ENCODE measurements at places on chromosomes 5 and 9. TPM values are rescaled to one million over a fixed set of nuclear protein-coding genes. Genes with fewer than 3 reads are reported as not detected.

DNA sequence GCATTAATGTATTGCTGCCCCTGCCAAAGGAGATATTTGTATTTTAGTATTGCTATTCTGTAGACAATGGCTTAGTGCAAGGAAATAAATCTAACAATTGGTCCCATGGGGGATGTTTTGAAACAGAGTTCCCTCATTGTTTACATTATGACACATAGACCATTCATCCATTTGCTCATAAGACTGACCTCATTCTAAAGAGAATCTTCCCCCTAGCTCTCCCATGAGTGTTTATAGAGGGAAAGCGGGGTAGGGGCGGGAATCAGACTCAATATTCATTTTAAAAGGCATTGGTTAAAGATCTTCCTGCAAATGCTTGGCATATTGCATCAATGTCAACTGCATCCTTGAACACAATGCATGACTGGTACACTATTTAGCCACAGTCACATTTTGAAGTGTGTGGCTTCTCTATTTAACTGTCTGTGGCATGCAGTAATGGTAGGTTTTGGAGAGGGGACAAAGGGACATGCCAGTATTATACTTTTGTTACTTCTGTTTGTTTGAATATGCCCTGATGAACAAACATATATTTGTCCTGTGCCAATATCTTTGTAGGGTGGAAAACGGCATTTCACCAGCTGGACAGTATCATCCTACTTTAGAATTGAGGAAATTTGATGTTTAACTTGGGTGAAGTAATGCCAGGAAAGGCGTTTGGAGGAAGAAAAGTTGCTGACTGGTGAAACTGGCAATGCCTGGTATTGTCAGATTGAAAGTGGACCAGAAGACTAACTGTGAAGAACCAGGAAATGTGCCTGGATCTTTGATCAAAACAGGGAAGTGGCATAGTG lies 84.1 kb upstream of the MEGF10 start:
- H3K4me1 ChIP-seq, result no peaks in the 10 kb centered on the region
- no peak overlapping the region for H3K27ac ChIP-seq
- no peak for DNase-seq
- H3K4me3 ChIP-seq, result no peak overlapping the region

DNA sequence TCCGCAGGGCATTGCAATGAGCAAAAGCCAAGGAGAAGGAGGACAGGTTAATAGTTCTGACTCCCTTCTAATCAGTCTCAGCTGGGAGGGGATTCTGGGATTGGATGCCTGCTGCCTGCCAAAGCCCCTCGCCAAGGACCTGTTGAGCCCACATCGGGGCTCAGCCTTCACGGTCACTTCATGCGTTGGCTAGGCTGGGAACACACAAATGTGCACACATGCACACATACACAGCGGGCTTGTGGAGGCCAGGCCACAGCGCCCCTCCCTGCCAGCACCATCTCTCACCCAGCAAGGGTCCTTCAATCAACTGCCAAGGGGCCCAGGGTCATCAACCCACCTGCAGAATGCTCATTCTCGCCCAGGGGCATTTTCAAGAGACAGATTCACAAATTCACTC lies 113.9 kb downstream of the C5orf15 start:
- H3K27ac ChIP-seq, result no peak overlapping the region
- H3K4me3 ChIP-seq, result no peak overlapping the region
- no peak for DNase-seq
- H3K4me1 ChIP-seq, result no peaks in the 10 kb centered on the region

Gene GRM6
- total RNA-seq, result not detected

DNA sequence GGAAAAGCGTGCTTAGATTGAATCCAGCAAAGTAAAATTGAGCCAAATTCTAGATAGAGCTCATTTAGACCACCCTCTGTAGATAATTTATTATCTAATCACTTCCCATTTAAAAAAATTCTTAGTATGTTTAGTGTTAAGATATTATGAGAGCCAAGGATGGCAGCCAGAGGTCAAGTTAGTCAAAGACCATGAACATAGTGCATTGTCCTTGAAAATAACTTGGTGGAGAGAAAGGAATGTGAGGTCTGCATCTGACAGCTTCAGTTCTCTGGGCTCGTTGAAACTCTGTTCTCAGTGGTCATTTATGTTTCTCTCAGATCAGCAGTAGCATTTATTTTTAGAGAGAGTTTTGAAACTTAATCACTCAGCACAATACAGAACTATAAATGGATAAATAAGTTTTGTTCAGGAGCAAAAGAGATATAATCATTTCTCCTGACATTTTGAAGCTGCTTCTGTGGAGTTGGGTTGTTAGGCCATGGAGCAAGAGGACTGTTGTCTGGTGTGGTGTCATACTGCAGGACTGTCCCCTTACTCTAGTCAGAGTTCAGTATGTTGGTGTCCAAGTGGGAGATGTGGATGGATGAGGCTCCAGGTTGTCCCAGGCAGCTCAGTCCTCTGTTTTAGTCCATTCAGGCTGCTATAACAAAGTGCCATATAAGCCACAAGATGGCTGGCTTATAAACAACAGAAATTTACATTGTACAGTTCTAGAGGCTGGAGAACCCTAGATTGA lies 337.7 kb downstream of the FBXL7 start:
- H3K27ac ChIP-seq, result no peak overlapping the region
- H3K36me3 ChIP-seq, result no peaks in the 10 kb centered on the region
- DNase-seq, result no peak
- no peaks in the 10 kb centered on the region for H3K4me1 ChIP-seq

- DNase-seq, result no peak
- no peaks in the 10 kb centered on the region for H3K27me3 ChIP-seq
- H3K27ac ChIP-seq, result no peak overlapping the region
- H3K36me3 ChIP-seq, result no peaks in the 10 kb centered on the region
- no peaks in the 10 kb centered on the region for H3K4me1 ChIP-seq
These were observed 63.5 kb downstream of the MEF2C start for GRCh38 chr5:88819301-88819999.

GRCh38 chr5:38874948-38875456 lies 29.2 kb downstream of the OSMR start:
- H3K27me3 ChIP-seq, result no peaks in the 10 kb centered on the region
- no peak overlapping the region for H3K4me3 ChIP-seq
- no peak for DNase-seq
- no peak overlapping the region for H3K27ac ChIP-seq

- H3K4me1 ChIP-seq, result no peaks in the 10 kb centered on the region
- DNase-seq, result no peak
- H3K27me3 ChIP-seq, result no peaks in the 10 kb centered on the region
- H3K27ac ChIP-seq, result no peak overlapping the region
These were observed 62.7 kb downstream of the EPB41L4A start for GRCh38 chr5:112356178-112356956.

- H3K27me3 ChIP-seq, result peaks cover 6% of the 10 kb centered on the region
- H3K36me3 ChIP-seq, result no peaks in the 10 kb centered on the region
- no peak overlapping the region for H3K27ac ChIP-seq
- no peak overlapping the region for H3K4me3 ChIP-seq
- no peak for DNase-seq
These were observed 370.2 kb upstream of the CCNH start for GRCh38 chr5:87782916-87783315.

Gene PRR16
- total RNA-seq, result not detected

GRCh38 chr9:136784997-136785361 lies 6.2 kb upstream of the TMEM141 start:
- DNase-seq, result no peak
- H3K4me1 ChIP-seq, result peaks cover under 1% of the 10 kb centered on the region
- no peak overlapping the region for H3K4me3 ChIP-seq
- no peaks in the 10 kb centered on the region for H3K36me3 ChIP-seq
- H3K27ac ChIP-seq, result no peak overlapping the region

- no peak for DNase-seq
- H3K4me3 ChIP-seq, result no peak overlapping the region
- no peak overlapping the region for H3K27ac ChIP-seq
These were observed 16.5 kb downstream of the AQP3 start for GRCh38 chr9:33430942-33431341.

Data from naive thymus-derived CD4-positive, alpha-beta T cell (primary cell).